ENCODE measurements at places on chromosomes 2 and 18.

GRCh38 chr2:61633250-61633649, 95.1 kb upstream of the XPO1 start:
- DNase-seq: no peak

- DNase-seq: peak; percentile 30
These were observed 86.8 kb downstream of the SEMA4F start for GRCh38 chr2:74740741-74741431.

GRCh38 chr2:66460031-66460430, 25.1 kb downstream of the MEIS1 start:
- DNase-seq: no peak

DNA sequence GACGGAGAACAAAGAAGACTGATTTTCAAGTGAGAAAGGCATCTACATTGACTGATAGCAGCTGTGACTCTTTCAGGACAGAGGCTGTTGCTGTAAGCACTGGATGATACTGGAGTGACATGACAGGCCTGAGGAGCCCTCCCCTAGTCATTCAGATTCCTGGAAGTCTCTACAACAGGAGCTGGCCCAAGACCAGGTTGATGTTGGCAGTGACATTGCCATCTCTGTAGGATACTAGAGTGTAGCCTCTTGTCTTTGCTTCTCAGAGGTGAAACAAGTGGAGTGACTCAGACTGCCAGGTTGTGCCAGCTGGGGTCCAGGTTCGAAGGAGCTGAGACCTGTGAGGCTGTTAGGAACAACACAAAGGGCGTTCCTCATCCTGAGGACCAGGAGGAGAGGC, 44.7 kb upstream of the SH3RF3 start:
- no peak for DNase-seq

- no peak for DNase-seq
These were observed 137.1 kb downstream of the LCLAT1 start for GRCh38 chr2:30584116-30584515.

DNA sequence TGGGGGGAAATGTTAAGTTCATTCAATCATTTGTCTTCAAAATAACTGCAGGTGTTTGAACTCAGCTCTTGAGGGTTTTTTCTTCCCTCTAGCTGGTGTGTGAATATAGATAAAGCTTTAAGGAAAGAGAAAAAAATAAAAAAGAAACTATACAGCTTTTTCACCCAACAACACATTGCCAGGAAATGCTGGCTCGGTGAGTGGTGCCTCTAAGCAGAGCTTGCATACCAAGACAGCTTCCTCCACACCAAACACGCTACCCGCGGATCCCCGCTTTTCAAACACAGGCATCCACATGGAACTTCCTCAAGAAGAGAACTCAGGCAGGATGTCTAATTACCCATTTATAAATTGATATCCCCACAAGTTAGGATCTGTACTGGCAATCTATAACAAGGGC, 69.8 kb upstream of the TANK start:
- DNase-seq: no peak

DNA sequence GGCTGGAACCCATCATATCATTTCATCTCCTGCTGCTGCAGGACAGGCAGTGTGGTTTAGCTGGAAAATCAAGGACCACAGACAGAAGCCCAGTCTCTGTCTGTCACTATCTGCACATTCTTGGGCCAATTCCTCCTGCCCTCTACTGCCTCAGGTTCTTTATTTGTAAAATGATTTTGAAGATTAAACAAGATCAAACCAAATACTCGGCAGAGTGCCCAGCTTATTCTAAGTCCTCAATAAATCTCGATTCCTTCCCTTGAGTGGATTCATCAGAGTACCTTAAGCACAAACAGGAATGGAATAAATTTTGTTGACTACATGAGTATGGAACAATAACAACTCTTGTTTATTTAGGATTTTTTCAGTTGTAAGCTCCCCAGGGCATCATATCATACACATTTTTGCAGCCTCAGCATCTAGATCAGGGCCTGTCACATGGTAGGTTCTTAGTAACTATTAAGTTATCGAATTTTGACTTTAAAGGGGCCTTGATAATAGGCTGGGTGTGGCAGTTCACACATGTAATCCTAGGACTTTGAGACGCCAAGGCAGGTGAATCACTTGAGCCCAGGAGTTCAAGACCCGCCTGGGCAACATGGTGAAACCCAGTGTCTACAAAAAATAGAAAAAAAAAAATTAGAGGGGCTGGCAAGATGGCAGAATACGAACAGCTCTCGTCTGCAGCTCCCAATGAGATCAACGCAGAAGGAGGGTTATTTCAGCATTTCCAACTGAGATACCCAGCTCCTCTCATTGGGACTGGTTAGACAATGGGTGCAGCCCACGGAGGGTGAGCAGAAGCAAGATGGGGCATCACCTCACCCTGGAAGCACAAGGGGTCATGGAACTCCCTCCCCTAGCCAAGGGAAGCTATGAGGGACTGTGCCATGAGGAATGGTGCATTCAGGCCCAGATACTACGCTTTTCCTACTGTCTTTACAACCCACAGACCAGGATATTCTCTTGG, 11.1 kb downstream of the RHOB start:
- DNase-seq: no peak

DNA sequence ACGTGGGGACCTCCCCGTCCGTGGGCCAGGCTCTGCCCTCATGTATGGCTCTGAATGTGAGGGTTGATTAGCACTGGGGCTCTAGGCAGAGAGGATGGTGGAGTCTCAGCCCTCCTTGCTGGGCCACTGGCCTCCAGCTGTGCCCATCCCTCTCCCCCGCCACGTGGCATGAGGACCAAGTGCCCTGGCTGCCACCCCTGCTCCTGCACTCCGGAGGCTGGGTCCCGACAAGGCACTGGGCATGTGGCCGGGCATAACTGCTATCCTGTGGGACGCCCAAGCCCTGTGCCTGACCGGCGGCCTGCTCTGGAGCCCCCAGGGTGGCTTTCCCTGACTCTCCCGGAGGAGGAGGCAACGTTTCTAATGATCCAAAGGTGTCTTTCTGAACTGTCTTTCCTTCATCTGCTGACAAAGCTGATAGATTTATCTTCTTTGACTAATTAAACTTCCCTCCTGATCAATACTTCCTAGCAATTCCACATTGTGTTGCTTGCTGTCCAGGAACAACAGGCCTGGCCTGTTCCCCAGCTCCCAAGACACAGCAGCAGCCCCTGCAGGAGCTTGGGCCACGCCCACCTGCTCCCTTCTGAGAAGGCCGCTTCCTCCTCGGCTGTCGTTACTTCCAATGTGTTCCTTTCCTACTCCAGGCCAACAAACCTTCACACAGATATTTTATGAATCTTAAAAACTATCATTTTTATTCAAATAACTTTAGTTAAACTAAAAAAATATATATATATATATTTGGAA, 132.0 kb downstream of the SNTG2 start:
- no peak for DNase-seq

GRCh38 chr2:190978389-190979053, 35.5 kb downstream of the STAT1 start:
- no peak for DNase-seq

DNA sequence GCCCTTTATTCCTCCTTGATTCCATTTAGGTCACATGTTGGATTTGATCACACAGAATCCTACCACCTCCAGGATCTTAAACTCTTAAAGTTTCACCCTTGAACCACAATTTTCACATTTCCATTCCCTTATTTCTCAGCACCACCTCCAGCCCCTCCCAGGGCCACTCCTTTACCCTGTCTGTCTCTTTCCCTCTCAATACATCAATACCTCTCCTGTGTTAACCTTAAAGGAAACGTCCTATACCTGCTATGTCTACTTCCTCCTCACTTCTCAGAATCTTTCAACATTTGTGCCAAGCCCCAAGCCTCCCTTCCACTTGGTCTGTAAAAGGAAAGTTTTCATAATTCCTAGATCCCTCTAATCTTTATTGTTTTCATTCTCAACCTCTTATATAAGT, 158.8 kb downstream of the BAZ2B start:
- DNase-seq: no peak

DNA sequence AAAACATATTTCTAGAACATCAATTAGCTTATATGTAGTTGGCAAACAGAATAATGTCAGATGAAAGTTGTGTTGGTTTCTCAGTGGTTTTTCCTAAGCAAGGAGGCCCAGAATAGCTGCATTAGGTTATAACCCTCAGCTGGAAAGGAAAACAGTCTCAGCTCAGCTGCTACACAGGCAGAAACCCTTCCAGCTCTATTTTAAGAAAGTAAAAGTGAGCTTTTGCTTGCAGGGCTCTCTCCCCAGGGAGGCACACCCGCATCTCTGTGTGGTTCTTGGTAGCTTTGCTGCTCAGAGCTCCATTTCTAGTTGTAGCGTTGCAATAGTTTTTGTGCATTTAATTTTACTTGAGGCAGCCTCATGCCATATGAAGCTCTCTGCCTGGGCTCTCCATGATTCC, 54.6 kb downstream of the PIKFYVE start:
- DNase-seq: no peak

- no peak for DNase-seq
These were observed 401.3 kb downstream of the PID1 start for GRCh38 chr2:228869636-228870264.

GRCh38 chr2:23944527-23944926, 4.3 kb downstream of the UBXN2A start:
- no peak for DNase-seq

- DNase-seq: no peak
These were observed 97.8 kb upstream of the AQP4 start for GRCh38 chr18:26963292-26963691.
